Colonic mucosa (tissue), 4 donors: ENCODE measurements at places on chromosomes 1 and 21. TPM values are rescaled to one million over a fixed set of nuclear protein-coding genes. Genes with fewer than 3 reads are reported as not detected.

C1orf232 gene
- total RNA-seq: not detected

AGO4 gene
- 17.5 TPM for total RNA-seq

RGS1 gene
- 21.3 TPM for total RNA-seq

COQ8A gene
- 56.3 TPM for total RNA-seq

- no peak for DNase-seq
- no peaks in the 10 kb centered on the region for H3K36me3 ChIP-seq
- no peak overlapping the region for H3K27ac ChIP-seq
- peaks cover 3% of the 10 kb centered on the region for H3K4me1 ChIP-seq
- no peak overlapping the region for H3K4me3 ChIP-seq
These were observed 6.0 kb downstream of the KIAA0040 start for GRCh38 chr1:175186433-175187160.

DNA sequence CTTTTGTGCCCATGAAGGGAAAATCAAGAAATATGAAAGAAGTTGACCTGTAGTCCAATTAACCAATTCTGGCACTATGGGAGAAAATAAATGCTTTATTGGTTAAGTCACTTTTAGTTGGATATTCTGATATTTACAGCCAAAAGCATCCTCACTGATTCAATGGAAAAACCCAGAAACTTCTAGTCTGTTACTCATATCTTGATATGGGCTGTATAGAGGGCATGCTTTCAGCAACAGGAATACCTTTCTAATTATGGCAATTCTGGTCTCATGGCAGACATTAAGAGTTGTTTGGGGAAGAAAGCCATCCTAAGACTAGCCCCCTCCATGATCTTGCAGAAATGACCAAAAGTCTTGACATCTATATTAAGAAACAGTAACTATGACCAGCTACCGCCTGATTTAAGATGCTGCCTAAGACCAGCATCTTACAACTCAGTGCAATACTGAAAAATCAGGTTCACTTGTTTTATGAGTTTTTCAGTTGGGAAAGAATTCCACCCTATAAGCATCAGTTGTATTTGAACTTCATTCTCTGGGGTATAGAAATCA is 91.5 kb upstream of the VAV3 start:
- no peak for DNase-seq
- no peaks in the 10 kb centered on the region for H3K4me1 ChIP-seq
- H3K36me3 ChIP-seq: no peaks in the 10 kb centered on the region
- no peaks in the 10 kb centered on the region for H3K27me3 ChIP-seq
- H3K4me3 ChIP-seq: no peak overlapping the region

DNA sequence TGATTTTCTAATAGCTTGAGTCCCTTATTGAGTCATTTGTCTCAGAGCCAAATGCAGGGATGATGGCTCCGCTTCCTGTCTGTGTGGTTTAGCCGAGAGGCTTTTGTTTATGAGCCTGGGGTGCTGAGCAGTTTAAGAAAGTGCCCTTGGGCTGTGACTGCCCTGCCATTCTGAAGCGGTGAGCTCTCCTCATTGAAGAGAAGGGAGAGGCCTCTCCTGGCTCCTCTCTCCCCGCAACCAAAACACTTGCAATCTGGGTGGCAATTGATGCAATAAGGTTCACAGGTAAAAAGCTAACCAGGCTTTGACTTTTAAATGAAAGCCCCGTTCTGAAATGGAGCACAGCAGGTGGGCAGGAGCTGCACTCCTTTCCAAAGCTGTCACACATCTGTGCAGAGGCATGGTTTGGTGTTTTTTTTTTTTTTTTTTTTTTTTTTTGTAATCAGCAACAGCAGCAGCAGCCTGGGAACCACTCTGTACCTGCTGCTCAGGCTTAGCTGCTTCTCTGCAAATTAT is 403.7 kb downstream of the SIPA1L2 start:
- no peak overlapping the region for H3K4me3 ChIP-seq
- no peak for DNase-seq
- H3K27me3 ChIP-seq: no peaks in the 10 kb centered on the region
- no peaks in the 10 kb centered on the region for H3K4me1 ChIP-seq
- no peaks in the 10 kb centered on the region for H3K36me3 ChIP-seq

DNA sequence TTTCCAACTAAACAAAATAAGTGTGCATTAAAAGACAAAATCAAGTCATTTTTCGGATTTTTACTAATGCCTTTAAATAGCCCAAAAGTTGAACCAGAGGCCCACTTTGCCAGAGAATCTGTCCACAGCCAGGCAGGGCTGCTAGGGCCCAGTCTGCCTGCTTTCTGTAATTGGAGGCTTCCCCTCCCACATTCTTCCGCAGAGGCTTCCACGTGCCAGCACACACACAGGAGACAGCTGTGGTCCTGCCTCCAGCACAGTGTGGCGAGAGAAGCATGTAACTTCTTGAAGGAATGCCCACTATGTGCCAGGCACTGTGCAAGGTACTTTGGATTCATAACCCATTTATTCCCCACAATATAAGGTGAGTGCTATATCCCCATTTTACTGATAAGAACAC is 11.3 kb upstream of the PDZK1IP1 start:
- DNase-seq: no peak
- H3K27me3 ChIP-seq: peaks cover 3% of the 10 kb centered on the region
- H3K36me3 ChIP-seq: no peaks in the 10 kb centered on the region
- H3K27ac ChIP-seq: no peak overlapping the region

DNA sequence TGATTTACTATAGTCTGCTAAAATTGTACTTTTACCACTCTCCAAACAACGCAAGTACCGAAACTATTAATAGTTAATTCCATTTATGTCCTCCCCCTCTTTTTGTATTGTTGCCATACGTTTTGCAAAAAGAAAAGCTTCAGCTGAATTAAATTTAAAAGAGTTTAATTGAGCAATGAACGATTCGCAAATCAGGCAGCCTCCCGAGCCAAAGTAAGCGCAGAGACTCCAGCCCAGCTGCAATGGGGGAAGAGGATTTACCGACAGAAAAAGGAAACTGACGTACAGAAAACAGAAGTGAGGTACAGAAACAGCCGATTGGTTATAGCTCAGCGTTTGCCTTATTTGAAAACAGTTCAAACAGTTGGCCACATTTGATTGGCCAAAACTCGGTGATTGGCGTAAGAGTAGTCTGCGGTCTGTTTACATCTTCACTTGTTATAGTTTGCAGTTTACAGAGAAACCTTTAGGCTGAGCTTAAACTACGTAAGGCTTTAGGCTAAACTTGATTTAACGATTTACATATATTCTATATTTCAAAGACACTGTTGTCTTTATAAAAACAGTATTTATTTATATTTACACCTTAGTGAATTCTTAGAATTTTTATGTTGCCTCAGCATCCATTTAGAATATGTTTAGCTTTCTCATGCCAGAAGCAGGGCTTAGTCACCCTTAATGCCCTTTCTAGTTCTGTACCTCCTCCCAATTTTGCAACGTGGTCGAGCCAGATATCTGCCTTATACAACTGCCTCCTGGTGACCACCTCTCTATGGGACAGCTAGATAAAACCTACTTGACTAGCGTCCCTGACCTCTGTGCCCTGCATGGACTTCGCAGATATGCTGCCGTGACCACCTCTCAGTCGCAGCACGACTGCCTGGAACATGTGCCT is 23.8 kb downstream of the CR1 start:
- H3K27me3 ChIP-seq: no peaks in the 10 kb centered on the region
- DNase-seq: no peak
- H3K36me3 ChIP-seq: no peaks in the 10 kb centered on the region

GRCh38 chr1:163187849-163188248 is 14.9 kb downstream of the RGS5 start:
- no peak overlapping the region for H3K4me3 ChIP-seq
- H3K36me3 ChIP-seq: no peaks in the 10 kb centered on the region
- no peaks in the 10 kb centered on the region for H3K27me3 ChIP-seq
- no peaks in the 10 kb centered on the region for H3K4me1 ChIP-seq

DNA sequence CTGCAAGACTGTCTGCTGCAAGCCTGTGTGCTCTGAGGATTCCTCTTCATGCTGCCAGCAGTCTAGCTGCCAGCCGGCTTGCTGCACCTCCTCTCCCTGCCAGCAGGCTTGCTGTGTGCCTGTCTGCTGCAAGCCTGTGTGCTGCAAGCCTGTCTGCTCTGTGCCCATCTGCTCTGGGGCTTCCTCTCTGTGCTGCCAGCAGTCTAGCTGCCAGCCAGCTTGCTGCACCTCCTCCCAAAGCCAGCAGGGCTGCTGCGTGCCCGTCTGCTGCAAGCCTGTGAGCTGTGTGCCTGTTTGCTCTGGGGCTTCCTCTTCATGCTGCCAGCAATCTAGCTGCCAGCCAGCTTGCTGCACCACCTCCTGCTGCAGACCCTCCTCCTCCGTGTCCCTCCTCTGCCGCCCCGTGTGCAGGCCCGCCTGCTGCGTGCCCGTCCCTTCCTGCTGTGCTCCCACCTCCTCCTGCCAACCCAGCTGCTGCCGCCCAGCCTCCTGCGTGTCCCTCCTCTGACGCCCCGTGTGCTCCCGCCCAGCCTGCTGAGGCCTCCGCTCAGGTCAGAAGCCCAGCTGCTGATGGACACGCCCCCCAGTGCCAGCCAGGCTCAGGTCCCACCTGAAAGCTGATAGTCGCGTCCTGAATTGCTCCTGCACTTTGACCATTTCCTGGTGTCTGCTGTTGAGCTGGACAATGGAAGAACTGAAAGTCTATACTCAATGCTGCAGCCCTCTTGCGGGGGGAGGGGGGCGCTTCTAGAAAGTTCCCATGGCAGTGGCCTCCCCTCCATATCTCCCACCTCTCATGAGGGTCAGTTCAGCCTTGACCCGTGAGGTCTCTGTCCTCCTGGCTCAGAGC is 1.2 kb downstream of the KRTAP10-4 start:
- H3K4me3 ChIP-seq: peak overlapping the region; percentile 12
- H3K27me3 ChIP-seq: no peaks in the 10 kb centered on the region
- no peak overlapping the region for H3K27ac ChIP-seq
- no peaks in the 10 kb centered on the region for H3K36me3 ChIP-seq
- no peaks in the 10 kb centered on the region for H3K4me1 ChIP-seq

- peaks cover 32% of the 10 kb centered on the region for H3K27me3 ChIP-seq
- DNase-seq: peak; percentile 50
- H3K4me3 ChIP-seq: peak overlapping the region; percentile 71
- no peaks in the 10 kb centered on the region for H3K36me3 ChIP-seq
- H3K4me1 ChIP-seq: peaks cover under 1% of the 10 kb centered on the region
These were observed 2.8 kb downstream of the FOXD2 start for GRCh38 chr1:47440599-47441081.
